ENCODE measurements at places on chromosomes 7 and 10.
A peak's percentile ranks its signal among the peaks of the same experiment; 100 is the strongest.

- H3K4me3 ChIP-seq = no peak overlapping the region
- no peaks in the 10 kb centered on the region for H3K27me3 ChIP-seq
- no peak for DNase-seq
These were observed 28.1 kb downstream of the EPHB4 start for GRCh38 chr7:100799037-100799896.

DNA sequence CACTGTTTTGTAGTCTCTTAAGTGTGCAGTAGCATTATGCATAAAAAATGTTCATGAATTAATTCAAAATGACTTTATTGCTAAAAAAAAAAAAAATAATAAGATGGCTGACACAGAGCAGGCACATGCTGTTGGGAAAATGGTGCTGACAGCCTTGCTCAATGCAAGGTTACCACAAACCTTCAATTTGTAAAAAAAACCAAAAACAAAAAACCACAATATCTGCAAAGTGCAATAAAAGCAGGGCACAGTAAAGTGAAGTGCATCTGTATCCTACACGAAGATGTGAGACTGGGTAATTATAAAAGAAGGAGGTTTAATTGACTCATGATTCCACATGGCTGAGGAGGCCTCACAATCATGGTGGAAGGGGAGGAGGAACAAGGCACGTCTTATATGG is 185.8 kb downstream of the USP6NL start:
- no peaks in the 10 kb centered on the region for H3K36me3 ChIP-seq
- H3K27me3 ChIP-seq = peaks cover 4% of the 10 kb centered on the region
- H3K4me3 ChIP-seq = no peak overlapping the region

- H3K4me1 ChIP-seq = no peaks in the 10 kb centered on the region
- H3K27ac ChIP-seq = no peak overlapping the region
- peaks cover 18% of the 10 kb centered on the region for H3K27me3 ChIP-seq
- DNase-seq = no peak
- no peak overlapping the region for H3K4me3 ChIP-seq
These were observed 3.5 kb downstream of the DLX5 start for GRCh38 chr7:97020996-97021746.

DNA sequence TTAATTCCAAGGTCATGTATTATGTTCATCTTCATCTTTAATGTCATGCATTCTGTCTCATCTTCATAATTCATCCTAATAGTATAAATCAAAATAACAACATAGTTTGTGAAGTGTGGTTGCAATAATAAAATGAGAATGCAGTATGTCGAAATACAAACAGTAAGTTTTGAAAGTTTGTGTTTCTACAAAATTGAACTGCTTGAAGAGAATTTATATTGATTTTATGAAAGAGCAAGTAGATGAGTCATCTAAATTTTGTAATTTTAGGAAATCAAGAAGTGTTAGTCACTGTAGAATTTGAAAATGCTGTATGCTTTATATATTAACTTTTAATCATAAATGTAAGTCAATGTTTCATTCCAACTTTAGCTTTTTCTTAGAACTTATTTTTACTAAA is 190.5 kb upstream of the PPP1R3A start:
- H3K27ac ChIP-seq = no peak overlapping the region
- no peaks in the 10 kb centered on the region for H3K27me3 ChIP-seq
- H3K4me1 ChIP-seq = peaks cover 7% of the 10 kb centered on the region
- no peaks in the 10 kb centered on the region for H3K36me3 ChIP-seq
- no peak for DNase-seq

DNA sequence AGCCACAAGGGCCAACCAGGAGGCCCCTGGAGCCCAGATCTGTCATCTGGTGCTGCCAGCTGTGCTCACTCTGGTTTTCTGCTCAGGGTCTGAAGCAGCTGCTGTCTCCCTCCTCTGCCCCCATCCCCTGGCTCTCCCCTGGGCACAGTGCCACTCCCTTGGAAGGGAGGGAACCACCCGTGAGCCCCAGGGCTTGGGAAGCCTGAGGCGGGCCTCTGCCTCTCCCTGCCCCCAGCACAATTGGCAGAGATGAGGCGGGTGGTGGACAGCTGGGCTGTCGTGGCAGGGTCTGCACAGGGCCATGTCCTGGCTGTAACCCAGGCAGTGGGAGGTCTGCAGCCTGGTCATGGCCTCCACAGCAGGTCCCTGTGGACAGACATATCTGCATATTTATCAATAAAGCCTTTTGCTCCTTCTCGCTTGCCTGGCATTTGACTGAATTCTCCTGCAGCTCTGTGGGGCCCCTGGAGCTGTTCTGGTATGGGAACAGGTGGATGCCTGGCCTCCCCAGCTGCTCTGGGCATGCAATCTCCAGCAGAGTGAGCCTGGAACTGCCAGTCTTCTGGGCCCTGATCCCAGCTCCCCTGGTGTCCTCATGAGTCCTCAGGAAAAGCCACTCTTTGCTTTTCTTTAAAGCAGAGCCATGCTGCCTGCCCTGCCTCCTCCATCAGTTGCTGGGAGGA is 1.6 kb upstream of the ANKRD2 start:
- no peaks in the 10 kb centered on the region for H3K27me3 ChIP-seq
- DNase-seq = no peak
- H3K4me3 ChIP-seq = no peak overlapping the region
- H3K27ac ChIP-seq = peak overlapping the region; percentile 74
- peaks cover 72% of the 10 kb centered on the region for H3K4me1 ChIP-seq

Measured in PC-9 (cell line).